ENCODE measurements at places on chromosomes 12 and 14.
A peak's percentile ranks its signal among the peaks of the same experiment; 100 is the strongest.

- peak; percentile 38 for DNase-seq
Measured at GRCh38 chr14:75279153-75279762, 630 bp downstream of the FOS start.

DNA sequence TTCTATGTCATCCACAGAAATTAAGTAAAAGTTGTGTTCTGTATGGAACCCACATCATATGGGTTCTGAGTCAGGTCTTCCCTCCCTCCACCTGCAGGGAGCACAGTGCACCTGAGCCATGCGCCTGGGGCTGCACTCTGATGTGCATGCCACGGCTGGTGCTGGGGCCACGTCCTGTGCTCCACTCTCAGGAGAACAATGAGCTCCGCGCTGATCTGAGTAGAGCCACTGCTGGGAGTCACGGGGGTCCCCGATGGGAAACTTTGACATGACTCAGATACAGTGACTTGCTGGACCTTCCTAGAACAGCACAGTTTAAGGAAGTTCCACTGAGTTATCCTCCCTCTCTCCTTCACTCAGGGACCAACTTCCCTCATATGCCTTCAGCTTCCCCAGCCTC, 683.4 kb downstream of the TMEM121 start:
- DNase-seq = no peak

DNA sequence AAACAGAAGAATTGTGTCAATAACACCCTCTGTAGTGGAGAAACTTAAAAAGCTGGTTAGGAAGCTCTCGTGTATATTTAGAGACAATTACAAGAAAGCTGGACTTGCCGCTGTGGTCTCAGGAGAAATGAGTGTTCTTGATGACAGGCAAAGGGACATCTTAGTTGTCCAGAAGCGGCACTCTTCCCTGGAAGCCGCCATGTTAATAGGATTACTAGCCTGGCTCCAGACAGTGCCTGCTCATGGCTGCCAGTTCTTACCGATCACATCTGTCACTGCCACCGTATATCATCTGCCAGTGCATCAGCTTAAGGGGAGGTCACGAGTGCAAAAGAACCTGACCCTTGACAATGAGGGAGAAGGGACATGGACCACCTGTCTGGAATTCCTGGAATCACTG, 48.9 kb downstream of the C14orf132 start:
- no peak for DNase-seq

- no peak for DNase-seq
Measured at GRCh38 chr12:48163150-48163747, 5.9 kb upstream of the ASB8 start.

GRCh38 chr12:68841717-68842116, 33.7 kb downstream of the MDM2 start:
- DNase-seq = no peak

GRCh38 chr12:132178316-132178715, 34.1 kb downstream of the NOC4L start:
- no peak for DNase-seq

DNA sequence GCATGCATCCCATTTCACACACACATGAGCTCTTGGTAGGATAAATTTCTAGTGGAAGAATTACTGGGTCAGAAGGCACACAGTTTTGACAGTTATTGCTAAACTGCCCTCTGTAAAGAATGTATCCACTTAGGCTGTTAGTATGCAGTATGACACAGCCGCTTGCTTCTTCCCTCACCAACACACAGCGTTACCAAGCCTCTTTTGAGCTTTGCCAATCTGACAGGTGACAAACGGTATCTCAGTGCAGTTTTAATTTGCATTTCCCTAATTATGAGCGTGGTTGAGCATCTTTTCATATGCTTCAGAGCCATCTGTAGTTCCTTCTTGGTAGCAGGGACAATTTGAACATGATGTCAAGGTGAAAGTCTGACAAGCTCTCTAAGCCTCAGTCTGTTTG, 42.9 kb downstream of the HRK start:
- no peak for DNase-seq

- no peak for DNase-seq
Measured at GRCh38 chr14:90582166-90582565, 185.3 kb downstream of the CALM1 start.

DNA sequence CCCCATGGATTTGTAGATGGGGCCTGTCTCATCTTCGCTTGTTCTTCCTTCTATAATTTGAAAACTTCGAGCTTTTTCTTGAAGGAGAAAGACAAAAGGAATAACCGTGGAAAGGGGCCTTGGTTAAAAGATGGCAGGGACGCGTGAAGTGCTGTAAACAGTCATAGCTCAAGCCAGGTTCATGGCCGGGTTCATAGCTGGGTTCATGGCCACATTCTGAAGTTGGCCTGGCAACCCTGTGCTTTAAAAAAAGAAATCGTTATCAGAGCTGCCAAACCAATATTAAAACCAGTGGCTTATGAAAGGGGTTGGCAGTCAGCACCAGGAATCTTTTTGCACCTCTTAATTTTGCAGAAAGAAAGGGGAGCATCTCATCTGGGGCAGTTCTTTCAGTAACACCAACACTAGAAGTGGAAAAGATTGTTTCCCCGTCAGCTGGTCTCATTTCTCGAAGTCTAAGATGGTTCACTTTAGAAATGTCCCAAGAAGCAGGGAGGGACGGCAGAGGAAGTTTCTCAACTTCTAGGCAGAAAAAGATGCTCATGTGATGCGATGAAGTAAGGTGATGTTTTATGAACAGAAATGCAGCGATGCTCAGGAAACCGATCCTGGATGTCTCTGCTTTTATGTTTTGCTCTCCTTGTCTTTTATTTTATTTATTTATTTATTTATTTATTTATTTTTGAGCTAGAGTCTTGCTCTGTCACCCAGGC, 193.1 kb upstream of the TBX3 start:
- no peak for DNase-seq

GRCh38 chr12:13004986-13005385, 4.9 kb upstream of the HEBP1 start:
- no peak for DNase-seq

- DNase-seq = no peak
Measured at GRCh38 chr14:97456958-97457357, 659.8 kb downstream of the VRK1 start.

GRCh38 chr14:65444230-65444629, 31.7 kb downstream of the FUT8 start:
- DNase-seq = no peak

DNA sequence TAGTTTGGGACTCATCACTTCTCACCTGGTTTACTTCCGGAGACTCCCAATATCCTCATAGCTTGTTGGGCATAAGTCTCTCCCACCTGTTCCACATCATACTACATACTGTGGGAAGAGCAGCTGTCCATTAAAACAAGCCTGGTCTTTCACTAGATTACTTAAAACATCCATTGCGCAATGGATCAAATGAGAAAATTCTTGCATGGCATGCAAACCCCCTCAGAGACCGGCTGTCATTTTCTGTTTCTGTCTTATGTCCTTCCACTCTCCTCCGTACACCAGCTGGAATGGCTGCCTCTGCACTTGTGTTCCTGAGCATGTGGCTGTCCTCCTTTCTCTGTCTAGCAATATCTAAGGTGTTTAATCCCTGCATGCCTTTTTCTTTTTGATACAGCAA, 265.6 kb downstream of the TMEM117 start:
- no peak for DNase-seq

DNA sequence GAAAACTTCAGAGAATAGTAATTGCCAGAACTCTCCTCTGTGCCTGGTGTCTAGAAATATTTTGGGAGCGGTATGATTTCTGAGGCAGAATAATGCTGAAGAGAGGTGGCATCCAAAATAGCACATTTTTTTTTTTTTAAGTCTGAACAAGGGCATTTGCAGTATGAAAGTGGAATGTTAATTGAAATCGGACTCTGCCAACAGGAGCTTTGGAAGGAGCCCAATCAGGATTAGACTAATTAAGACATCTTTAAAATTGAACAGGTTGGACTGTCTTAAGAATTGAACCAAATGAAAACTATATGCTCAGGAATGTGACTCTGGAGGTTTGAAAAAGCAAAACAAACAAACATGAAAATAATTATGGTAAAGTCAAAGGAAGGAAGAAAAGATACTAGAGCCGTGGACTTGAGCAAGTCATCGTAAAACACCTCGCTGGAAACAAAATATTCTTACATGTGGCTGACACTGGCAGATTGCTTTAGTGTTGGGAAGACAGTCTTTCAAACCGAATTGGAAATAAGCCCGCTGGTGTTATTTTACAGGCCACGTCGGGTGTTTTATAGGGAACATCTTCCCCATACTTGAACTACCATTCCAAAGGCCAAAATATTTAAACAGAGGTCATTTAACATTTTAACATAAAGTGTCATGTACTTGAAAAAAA, 436.3 kb downstream of the VRK1 start:
- DNase-seq = no peak

DNA sequence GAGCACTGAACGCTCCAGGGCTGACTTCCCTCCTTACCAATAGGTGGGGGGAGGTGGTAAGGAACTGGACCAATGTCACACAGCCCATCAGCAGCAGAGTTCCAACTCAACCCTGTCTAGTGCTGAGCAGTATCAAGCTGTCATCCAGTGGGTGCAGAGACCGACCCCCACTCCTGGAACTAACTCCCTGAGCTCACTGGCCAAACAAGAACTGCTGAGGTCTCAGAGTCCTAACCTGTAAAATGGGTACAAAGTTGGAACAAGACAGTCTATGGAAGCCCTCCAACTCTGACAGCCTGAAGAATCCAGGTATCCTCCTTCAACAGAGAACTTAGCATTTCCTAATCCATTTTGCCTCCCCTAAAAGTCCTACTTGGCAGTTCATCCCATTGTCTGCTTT, 91.1 kb upstream of the CLMN start:
- no peak for DNase-seq

GRCh38 chr12:133080026-133080367, 726 bp upstream of the ZNF140 start:
- peak; percentile 98 for DNase-seq

- DNase-seq = no peak
Measured at GRCh38 chr12:123951467-123951866, 21.2 kb downstream of the CCDC92 start.

DNA sequence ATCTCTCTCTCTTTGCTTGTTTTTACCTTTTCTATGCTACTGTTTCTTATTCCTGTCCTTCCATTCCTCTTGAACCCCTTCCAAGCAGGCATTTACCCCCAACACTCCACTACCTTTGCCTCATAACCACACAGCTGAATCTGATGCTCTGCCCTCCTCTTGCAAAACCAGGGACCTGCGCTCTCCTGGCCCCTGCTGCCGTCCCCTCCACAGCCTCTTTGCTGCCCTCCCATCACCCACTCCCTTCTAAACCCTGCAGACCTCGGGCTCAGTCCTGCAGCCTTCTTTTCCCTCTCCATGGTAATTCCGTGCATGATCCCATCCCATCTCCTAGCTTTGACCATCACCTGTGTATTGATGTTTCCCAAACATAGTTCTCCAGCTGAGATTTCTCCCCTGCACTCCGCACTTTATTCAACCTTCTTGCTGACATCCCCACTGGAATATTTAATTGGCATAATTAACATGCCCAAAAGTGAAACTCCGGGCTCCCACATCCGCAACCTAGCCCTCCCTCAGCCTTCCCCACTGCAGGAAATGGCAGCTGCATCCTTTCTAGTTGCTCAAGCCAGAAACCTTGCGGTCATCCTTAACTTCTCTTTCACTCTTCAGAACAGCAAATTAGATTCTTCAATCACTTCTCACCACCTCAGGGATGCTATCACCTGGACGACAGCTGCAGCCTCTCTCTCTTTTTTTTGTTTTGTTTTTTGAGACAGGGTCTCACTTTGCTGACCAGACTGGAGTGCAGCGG, 16.0 kb downstream of the FIGNL2 start:
- DNase-seq = no peak

DNA sequence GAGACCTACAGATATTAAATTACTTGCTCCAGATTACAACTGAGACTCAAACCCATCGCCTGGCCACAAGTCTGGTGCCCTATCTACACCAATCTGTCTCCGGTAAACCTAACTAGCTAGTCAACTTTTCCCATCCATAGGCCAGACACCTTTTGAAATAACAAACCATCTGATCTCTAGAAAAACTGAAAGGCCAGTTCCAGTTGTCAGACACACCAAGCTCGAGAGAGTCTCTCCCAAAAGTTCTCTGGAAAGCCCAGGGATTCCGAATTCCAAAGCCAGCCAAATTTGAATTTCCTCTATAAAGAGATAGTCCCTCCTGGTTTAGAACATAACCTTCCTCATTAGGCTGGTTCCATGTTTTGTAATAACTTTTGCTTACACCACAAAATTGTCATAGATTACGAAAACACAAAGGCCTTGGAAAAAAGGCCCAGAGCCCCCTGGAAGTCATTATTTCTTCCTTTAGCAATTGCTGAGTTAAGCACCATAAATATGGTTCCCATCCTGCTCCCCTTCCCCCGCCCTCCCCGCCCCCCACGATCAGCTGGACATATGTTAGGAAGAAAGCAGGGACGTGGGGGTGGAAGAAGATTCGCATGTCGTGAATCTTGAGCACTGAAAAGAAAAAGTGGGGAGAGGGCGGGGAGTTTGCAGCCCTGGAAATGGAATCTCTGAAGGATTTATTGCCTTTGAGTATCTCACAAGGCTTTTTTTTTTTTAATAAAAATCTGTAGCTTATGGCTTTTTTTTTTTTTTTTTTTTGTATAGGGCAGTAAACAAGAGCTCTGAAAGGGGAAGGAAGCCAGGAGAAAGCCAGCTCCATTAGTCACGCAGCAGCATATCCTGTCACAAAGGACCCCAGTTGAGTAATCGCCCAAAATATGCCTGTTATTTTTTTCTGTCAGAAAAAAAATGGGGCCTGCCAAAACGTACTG, 110.4 kb downstream of the ZFP36L1 start:
- no peak for DNase-seq

DNA sequence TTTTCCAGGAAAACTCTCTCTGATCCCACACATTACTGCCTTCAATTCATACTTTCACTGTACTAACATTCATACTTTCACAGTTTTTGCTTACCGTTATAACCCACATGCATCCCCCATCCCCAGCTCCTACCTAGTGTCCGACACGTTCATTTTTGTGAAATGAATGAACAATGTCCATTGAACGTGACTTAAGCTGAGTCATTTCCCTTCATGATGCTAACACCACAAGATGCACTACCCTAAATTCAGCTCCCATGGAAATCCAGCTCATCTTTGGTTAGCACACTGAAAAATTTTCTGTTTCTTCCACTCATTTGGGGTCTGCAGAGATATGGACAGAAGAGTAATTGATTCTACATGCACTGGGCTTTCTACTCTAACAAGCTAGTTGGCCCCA, 84.7 kb downstream of the GALNT4 start:
- DNase-seq = no peak

DNA sequence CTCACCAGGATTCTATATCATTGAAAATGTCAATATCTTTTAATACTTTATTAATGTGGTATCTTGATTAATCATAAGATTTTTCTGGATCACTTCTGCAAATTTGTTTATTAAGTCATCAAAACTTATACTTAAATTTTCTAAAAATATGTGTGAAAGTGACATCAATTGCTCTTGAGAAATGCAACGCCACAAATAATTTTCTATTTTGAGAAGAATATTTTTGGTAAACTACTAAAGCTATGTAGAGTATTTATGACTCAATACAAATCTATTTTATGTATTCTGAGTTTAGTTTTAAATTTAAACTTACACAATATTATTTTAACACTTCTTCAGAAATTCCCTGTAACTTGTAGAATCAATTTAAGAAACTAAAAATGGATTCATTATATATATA, 263.3 kb downstream of the RASSF9 start:
- no peak for DNase-seq

- no peak for DNase-seq
Measured at GRCh38 chr14:99137001-99137700, 134.8 kb downstream of the BCL11B start.
